Frontal cortex (tissue), 4 donors: ENCODE measurements at places on chromosomes 3 and 15. TPM values are rescaled to one million over a fixed set of nuclear protein-coding genes. Genes with fewer than 3 reads are reported as not detected.

The GP5 gene
- total RNA-seq, result not detected

The APBA2 gene
- total RNA-seq, result 117 TPM

The SLTM gene
- total RNA-seq, result 78.3 TPM

The GHSR gene
- 0.82 TPM for total RNA-seq

- no peak for DNase-seq
Measured at GRCh38 chr15:96535148-96535547, 204.6 kb downstream of the NR2F2 start.

- no peak for DNase-seq
Measured at GRCh38 chr15:92930776-92931175, 30.7 kb downstream of the CHD2 start.

GRCh38 chr15:34783991-34784390, 11.4 kb downstream of the ACTC1 start:
- no peak for DNase-seq

GRCh38 chr3:169105561-169105960, 558.0 kb downstream of the MECOM start:
- no peak for DNase-seq
